ENCODE measurements at places on chromosomes 13 and 19.

- DNase-seq: no peak
Observed at GRCh38 chr19:6586726-6587092, 4.2 kb downstream of the CD70 start.

- no peak for DNase-seq
Observed at GRCh38 chr19:57615346-57615745, 1.3 kb downstream of the ZNF134 start.

DNA sequence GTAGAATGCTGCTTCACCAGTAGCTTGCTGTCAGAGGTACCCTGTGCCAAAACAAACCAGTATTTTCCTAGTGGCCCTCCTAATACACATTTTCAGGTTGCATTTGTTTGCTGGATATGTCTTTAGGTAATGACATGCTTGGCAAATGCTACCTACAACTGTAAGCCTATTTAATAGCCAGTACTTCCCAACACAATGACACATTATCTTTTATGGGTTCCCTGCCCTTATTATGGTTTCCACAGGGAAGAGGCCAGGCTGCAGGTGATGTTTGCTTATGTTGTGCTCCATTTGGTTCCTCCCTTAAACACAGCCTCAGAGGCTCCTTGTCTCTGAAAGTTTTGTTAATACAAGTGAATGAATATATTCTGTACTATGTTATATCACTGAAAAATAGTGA, 24.7 kb downstream of the FRY start:
- DNase-seq: no peak

DNA sequence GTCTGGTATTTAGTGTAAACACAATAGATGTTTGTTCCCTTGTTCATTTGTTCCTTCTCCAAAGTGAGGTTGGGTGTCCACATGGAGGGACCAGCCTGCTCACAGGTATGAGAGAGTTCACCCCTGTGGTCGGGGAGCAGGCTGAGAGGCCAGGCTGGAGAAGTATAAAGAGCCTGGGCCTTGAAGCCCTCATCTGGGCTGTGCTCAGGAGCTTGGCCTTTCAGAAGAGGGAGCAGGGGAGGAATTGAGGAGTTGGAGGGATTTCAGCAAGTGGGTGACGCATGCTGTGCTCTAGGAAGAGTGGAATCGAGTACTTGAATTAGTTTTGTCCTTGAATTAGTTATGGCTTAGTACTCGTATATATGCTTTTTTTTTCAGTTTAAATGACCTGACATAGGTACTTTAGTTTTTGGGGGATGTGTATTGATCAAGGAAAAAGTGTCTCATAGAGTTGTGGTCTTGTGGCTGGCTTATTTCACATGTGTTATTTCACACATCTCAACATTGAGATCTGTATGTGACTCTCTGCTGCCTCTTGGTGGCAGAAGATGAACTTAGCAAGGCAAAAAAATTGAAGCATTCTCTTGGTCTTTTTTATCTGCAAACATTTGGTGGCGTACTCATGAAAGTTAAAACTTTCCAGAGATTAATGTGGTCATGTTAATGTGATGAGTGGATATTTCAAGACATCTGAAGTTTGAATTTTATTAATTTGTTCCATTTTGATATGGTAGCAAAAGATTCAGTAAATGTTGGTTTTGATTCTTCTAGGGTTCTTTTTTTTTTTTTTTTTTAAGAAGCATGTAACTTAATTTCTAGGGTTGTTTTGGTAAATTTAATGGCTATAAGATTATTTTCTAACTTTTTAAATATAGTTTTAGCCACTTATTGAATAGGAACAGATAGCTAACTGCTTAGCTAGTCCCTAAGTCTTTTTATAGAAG, 54.3 kb downstream of the SLAIN1 start:
- DNase-seq: peak; percentile 18

- no peak for DNase-seq
Observed at GRCh38 chr19:29763196-29763595, 48.1 kb upstream of the C19orf12 start.

DNA sequence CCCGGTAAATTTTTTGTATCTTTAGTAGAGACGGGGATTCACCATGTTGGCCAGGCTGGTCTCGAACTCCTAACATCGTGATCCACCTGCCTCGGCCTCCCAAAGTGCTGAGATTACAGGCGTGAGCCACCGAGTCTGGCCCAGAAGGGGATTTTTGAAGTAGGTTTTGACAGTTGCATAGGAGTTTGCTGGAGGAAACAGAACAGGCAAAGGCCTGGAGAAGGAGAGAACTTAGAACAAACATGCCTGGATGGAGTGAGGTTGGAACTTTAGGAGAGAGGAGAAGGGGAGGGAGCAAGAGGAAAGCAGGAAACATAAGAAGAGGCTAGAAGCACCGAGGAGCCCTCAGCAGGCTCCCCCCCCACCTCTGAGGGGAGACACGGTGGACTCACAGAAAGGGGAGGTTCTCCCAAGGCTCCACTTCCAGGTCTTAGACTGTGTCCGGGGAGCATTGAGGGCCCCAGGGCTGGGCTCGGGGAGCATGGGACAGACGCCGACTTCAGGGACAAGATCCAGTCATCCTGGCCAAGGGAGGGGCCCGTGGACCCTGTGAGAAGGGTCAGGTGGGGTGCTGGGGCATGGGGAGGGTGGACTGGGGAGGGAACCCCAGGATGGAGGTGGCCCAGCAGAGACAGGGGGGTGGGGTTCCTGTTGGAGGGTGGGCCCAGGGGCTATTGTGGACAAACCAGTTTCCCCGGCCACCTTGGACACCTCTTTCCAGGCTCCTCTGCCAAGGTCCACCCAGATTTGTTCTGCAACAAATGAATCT, 1.8 kb upstream of the FBN3 start:
- DNase-seq: no peak

- DNase-seq: no peak
Observed at GRCh38 chr19:18265582-18265981, 8.7 kb downstream of the IQCN start.

GRCh38 chr19:10043286-10043927, 30.1 kb downstream of the RDH8 start:
- no peak for DNase-seq

DNA sequence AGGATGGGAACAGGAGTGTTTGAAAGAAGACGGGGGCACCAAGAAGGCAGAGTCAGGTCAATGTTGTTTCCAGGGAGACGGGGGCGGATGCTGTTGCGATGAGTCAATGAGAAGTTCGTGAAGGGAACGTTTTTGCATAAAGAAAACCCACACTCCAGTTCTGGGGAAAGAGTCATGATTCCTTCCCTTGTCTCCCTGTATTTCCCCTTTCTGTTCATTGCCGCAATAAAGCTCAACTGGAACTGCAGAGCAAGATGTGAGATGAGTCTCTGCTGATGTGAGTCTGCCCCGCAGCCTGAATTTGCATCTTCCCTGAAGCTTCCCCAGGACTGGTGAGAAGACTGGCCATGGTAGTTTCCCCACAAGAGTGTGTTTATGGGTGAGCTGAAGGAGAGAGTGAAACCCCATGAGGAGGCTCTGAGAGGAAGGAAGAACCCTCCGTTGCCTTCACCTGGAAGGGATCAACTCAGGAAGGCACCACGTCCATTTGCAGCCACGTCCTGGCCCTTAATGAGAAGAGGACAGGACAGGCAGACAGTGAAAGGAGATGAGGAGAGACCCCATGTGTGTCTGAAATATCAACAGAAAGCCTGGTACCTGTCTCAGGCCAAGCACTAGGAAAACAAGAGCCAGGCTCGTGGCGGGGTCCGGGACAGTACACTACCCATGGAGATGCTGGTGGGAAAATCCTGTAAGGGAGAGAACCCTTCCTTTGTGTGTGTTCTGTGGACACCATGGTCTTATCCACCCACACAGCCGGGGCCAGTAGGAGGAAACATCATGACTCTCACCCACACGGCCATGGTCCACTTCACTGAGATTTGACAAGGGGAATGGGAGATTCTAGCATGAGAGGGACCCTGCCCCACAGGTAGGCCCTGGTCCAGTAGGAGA, 13.7 kb downstream of the LILRA1 start:
- no peak for DNase-seq

DNA sequence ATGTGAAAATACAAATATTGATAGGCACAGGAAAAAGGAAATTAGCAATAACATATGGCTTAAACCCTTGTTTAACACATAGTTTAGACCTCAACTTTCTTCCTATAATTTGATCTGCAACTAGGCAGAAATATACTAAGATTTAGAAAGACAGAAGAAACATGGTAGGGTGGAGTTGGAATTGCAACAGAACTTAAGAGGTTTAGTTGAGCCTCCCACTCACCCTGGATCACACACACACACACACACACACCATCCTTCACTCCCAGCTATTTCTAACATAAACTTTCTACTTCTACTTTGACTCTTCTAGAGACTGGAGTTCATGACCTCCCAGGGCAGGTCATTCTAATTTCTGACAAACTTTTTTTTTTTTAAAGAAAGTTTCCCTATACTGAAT, 47.4 kb downstream of the FLT3 start:
- DNase-seq: no peak

GRCh38 chr13:38202740-38203139, 146.9 kb upstream of the UFM1 start:
- no peak for DNase-seq

GRCh38 chr19:17214508-17215126, 540 bp upstream of the USE1 start:
- DNase-seq: no peak

GRCh38 chr13:44220948-44221347, 152.7 kb upstream of the SERP2 start:
- DNase-seq: no peak

GRCh38 chr19:24000656-24001055, 86.0 kb downstream of the ZNF726 start:
- no peak for DNase-seq

- no peak for DNase-seq
Observed at GRCh38 chr13:110834572-110834971, 80.3 kb downstream of the ANKRD10 start.

DNA sequence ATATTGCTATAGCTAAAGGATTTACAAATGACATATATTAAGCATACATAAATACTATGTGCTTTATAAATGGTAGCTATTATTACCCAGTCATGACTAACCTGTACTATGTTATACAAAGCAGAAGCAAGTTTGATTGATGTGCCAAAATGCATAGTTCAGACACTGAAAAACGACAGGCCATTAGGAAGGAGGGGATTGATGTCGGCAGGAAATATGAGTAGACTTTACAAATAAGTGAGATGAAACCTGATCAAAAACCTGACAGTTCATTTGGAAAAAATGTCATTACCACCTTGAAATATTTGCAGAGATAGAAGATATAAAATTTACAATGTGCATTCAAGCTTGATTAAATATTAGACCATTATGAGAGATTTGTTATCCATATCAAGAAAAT, 38.8 kb upstream of the TPP2 start:
- DNase-seq: no peak

- no peak for DNase-seq
Observed at GRCh38 chr13:109126178-109126577, 496.8 kb downstream of the MYO16 start.
